Stimulated activated CD8-positive, alpha-beta memory T cell treated with anti-CD3 and anti-CD28 coated beads, Interleukin-4, amount 100 ng/mL, for 4 hours (primary cell): ENCODE measurements at places on chromosomes 7 and 10.
A peak's percentile ranks its signal among the peaks of the same experiment; 100 is the strongest.

- no peak for DNase-seq
These were observed 244.9 kb upstream of the NEBL start for GRCh38 chr10:21141946-21142492.

DNA sequence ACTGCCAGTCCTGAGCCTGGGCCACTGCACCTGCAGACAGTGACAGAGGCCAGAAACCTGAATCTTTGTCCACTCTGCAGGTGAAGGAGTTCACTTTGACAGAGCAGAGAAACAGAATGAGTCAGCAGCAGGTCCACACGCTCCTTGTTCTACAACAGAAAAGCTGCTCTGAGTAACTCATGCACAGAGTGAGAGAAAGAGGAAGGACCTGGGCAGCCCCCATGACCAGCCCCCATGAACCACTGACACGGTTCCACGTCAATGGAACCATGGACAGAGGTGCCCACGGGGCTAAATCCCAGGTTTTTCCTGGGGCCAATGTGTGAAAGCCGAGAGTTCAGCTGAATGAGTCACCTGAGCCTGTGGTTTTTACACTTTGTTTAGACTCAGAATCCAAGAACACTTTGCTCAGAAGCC is 40.8 kb upstream of the CTBP2 start:
- no peak for DNase-seq

DNA sequence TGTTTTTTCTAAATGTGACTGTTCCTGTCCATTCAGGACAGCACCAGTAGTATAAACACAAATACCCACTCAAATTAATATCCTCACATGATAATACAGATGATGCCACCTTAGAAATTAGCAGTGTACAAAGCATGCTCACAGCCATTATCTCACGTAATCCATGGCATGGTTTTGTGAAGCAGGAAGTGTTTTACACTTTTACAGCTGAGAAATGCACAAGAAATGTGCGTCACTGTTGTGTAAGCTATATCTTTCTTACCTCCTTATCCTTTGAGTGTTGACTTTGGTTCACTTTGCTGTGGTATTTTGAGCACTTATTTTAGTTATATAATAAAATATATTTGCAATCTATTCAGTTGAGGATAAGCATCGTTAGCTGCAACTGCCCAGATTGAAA is 31.6 kb downstream of the NKX2-3 start:
- DNase-seq = no peak

DNA sequence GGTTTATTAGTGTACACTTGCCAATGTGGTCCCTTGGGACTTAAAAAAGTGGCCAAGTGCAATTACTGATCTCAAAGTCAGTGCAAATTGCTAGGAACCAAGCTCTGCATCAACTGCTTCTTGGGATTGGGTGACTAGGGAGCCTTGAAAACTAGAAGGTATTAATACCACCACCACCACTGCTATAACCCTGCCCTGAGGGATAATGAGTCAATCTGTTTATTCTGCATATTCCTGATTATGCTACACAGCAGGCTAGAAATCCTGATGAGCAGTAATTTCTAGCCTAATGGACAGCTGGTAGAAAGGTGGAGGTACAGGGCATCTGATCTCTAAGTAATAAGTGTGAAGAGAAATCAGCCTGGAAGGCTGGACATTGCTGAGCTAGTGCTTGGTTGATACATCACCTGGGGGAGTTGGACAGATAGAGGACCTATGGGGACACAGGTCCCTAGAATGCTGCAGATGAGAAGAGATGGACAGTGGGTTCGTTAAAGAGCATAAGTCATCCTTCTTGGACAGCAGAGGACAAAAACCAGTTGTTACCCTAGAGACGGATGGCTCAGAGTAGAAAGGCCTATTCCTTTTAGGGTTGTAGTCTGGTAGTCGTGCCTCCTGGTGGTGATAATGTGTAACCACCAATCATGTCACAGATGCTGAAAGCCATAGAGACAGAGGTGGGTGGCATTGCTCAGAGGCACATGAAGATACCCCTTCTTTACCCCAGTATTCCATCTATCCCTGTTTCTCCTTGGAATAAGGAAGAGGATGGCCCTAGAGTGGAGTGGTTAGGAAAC is 554.8 kb downstream of the SORCS1 start:
- no peak for DNase-seq

GRCh38 chr10:80498833-80499741 is 38.6 kb upstream of the SH2D4B start:
- DNase-seq = peak; percentile 29
